ENCODE measurements at places on chromosomes 5 and 9.

DNA sequence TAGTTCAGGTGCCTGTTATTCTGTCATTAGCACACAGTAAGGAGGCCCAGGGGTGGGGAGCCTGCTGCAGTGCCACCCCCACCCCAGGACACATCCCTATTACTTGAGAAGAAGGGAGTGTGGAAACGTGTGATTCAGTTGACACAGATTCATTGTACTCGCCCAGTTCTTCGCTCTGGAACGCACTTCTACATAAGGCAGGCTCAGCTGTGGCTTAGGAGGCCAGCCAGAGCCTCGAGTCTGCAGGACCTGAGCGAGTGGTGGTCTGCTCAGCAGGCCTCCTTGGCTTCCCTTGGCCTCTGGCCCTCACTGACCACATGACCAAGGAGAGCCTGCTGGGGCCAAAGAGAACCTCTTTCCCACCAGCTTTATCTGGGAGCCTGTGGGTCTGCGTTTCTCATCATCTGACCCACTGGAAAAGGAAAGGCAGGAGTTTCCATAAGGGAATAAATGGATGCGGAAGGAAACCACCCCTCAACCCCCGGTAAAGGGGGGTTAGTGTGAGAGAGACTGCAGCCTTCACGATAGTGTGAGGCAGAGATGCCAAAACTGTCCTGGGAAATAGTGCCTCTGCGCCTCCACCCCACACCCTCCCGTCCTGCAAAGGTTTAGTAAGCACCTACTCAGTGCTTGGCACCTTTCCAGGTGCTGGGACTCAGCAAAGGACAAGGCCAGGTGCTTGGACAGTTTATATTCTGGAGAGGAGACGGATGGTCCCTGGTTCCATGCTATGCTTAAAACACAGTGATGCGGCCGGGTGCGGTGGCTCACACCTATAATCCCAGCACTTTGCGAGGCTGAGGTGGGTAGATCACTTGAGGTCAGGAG lies 73.7 kb downstream of the PPARGC1B start:
- DNase-seq: no peak

GRCh38 chr5:95591490-95591901 lies 28.4 kb upstream of the GPR150 start:
- DNase-seq: no peak

DNA sequence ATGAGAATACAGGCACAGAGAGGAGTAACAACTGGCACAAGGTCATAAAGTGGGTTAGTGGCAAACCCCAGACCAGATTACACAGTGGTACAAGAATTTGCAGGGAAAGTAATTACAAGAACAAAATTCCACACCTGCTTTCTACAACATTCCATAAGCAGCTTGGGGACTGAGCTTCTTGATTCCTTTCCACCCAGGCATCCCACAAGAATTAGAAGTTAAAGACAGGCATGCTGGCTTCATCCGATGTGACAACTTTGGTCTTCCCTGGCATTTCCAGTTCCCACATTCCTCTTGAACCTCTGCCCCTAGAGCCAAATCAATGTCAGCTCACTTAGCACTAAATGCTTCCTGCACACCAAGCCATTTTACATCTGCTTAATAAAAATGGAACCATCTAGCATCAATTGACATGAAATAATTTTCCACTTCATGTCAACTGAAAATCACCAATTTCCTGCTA lies 435.8 kb upstream of the PAPPA start:
- no peak for DNase-seq

- peak; percentile 84 for DNase-seq
Observed at GRCh38 chr9:33676746-33677505, 118.4 kb upstream of the PRSS3 start.

- no peak for DNase-seq
Observed at GRCh38 chr9:37198831-37199230, 78.5 kb downstream of the ZCCHC7 start.

DNA sequence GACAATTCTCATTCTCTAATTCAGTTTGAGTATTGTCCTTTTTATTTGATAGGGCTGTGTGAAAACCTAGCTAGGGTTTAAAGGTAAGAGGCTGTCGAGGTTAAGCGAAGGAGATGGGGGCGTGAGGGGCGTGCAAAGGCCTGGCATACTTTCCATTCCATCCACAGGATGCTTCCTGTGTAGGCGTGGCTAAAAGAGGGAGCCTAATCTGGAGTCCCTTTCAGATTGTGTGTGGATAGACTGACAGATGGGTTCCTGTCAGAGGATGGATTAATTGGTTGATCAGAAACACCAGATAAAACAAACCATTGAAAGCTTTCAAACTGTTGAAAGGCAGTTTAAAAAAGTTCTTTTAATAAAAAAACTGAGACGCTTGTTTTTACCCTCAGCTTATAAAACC lies 1.1 kb upstream of the ELL2 start:
- DNase-seq: no peak

GRCh38 chr5:137938751-137939143 lies 49.5 kb downstream of the PKD2L2 start:
- DNase-seq: no peak

- DNase-seq: no peak
Observed at GRCh38 chr9:17878810-17879370, 300.0 kb downstream of the SH3GL2 start.

DNA sequence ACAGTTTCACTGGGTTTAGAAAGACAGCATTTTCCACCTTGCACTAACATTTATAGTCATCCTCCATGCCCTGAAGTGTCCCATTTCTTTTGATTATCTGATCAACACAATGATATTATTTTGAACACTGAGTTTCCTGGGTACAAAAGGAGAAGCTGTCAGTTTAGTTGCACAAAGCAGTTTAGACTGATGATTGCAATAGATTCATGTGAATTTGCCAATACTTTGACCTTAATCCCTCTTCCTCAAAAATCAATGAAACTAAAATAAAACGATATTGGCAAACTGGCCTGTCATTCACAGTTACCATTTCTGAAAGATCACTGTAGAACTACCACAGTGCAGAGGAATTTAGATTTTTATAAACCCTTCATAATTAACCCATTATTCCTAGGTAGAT lies 34.2 kb upstream of the RASGRF2 start:
- no peak for DNase-seq

- DNase-seq: no peak
Observed at GRCh38 chr9:74784506-74784905, 103.2 kb downstream of the TRPM6 start.

- DNase-seq: no peak
Observed at GRCh38 chr5:90424245-90424644, 14.7 kb upstream of the CETN3 start.

GRCh38 chr5:73365301-73365853 lies 83.2 kb downstream of the FOXD1 start:
- DNase-seq: no peak

DNA sequence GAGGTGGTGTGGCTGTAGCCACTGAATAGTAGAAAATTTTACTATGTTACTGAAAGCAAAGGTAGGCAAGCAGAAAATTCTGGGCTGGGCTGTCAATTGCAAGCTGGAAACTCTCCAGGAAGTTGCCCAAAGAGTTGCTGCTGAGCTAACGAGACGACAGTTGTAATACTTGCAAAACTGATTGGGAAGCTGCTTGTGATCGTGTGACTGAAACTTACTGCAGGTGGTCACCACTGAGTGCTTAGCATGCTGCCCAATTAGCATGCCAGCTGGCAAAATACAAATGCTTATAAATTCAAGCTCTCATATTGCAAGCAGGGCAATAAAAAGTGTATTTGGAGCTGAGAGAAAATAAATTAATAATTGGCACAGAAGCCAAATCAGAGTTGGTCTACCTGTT lies 758.5 kb upstream of the EDIL3 start:
- DNase-seq: no peak

Data from SK-N-SH (cell line).